ENCODE measurements at places on chromosomes 5 and 9.
A peak's percentile ranks its signal among the peaks of the same experiment; 100 is the strongest.

DNA sequence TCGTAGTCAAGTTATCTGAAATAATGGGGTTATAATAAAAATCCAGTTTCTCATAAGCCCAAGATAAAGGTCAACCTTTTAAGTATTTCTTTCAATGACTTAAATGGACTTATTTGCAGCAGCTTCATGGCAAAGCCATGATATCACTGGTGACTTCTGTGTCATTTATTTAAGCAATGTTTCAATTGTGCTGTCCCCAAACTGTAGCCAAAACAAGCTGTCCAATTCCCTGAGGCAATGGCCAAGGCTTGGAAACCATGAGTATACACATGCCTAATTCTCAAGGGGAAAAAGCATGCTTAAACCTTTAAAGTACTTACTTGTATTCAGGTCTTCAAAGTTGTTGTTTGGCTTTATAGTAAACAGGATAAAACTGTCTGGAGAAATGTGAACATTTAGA is 376.4 kb upstream of the TNC start:
- no peak for DNase-seq

DNA sequence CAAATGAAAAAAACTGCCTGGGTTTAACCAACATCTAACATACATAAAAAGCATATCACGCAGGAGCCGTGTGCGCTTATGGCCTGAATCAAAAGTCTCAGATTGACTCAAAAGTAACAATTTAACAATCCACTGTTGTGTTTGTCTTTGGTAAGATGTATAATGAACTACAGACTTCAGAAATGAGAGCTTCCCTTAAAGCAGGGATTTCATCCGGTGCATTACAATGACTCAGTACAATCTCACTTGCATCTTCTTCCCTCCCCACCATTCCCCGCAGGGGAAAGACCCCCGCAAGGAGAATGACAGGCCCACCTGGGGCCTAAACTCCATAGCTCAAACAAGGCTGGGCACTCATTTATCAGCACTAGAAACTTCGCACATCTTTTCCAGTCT is 1.4 kb downstream of the ZFR start:
- peak; percentile 62 for DNase-seq

- DNase-seq = no peak
Observed at GRCh38 chr5:8238080-8238479, 369.1 kb downstream of the MTRR start.

GRCh38 chr9:100029251-100029650 is 69.5 kb downstream of the ERP44 start:
- DNase-seq = no peak

DNA sequence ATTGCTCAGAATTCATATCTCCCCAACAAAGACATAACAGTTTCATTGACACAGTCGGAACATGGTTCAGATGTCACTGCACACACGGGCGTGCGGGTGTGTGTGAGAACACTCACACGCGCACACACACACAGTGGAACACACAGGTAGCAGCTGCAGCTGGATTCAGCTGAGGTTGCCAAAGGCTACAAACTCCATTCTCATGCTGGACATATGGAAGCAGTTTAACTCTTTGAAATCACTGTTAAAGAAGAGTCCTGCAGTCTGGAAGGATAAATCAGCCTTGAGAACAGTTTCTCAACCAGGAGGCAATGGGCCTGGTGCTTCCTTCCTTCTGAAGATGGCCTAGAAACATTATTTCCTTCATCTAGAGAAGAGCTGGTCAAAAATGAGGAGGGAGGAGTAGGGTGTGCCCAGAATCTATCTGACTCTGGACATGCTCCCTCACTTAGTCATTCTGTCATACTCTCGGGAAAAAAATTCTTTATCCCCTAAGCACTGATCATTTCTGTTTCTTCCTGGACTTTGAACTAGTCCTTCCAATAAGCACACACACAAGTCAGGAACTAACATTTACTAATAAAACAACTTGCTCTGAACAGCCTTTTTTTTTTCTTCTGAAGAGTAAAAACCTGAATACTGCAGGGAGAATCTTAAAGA is 160.6 kb downstream of the ZDHHC21 start:
- no peak for DNase-seq

GRCh38 chr5:17020678-17021601 is 84.9 kb upstream of the MYO10 start:
- DNase-seq = no peak

DNA sequence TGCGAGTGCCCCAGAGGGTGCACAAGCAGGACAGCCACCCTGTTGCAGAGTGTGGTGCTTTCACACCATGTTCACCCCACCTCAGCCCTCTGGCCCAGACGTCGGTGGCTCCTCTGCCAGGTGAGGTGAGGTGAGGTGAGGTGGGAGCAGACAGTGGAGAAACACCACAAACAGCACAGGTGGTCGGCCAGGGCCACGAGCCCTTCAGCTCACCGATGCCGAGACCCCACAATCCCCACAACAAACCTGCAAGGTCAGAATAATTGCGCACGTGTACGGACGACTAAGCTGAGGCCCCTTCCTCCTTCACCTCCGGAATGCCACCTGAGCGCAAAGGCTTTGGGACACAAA is 10.5 kb downstream of the BRD3 start:
- DNase-seq = no peak

DNA sequence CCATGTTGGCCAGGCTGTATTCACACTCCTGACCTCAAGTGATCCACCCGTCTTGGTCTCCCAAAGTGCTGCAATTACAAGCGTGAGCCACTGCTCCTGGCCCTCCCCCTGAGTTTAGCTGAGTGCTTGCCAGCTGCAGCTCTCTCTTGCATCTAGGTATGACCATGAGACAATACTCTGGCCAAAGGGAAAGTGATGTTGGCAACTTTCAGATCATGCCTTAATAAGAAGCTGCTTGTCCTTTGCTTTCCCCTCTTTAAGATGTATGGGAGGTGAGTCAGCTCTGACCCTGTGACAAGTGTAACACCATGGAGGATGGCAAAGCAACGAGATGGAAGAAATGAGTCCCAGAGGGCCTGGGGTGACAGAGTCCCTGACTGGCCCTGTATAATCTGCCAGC is 18.7 kb upstream of the DCAF12 start:
- peak; percentile 15 for DNase-seq

GRCh38 chr5:78699552-78700153 is 51.1 kb upstream of the LHFPL2 start:
- peak; percentile 79 for DNase-seq

GRCh38 chr5:94911276-94911675 is 292.8 kb downstream of the SLF1 start:
- DNase-seq = no peak

DNA sequence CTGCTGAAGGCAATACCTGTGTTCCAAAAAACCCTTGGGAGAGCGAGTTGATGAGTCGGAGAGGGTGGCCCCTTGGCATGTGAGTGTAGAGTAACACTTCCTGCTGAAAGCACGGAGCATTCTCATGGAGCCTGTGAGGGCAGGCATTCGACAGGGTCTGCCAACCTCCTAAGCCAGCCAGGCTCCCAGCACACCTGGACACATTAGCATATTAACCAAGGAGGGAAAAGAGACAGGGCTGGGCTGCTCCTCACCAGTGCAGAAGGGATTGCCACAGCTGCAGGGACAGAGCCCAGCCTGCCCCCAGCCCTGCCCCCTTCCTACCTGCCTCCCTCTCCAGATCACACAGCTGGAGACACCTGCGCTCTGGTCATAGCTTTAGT is 46.4 kb upstream of the SEMA4D start:
- no peak for DNase-seq
